ENCODE measurements at places on chromosomes 5 and 9.

DNA sequence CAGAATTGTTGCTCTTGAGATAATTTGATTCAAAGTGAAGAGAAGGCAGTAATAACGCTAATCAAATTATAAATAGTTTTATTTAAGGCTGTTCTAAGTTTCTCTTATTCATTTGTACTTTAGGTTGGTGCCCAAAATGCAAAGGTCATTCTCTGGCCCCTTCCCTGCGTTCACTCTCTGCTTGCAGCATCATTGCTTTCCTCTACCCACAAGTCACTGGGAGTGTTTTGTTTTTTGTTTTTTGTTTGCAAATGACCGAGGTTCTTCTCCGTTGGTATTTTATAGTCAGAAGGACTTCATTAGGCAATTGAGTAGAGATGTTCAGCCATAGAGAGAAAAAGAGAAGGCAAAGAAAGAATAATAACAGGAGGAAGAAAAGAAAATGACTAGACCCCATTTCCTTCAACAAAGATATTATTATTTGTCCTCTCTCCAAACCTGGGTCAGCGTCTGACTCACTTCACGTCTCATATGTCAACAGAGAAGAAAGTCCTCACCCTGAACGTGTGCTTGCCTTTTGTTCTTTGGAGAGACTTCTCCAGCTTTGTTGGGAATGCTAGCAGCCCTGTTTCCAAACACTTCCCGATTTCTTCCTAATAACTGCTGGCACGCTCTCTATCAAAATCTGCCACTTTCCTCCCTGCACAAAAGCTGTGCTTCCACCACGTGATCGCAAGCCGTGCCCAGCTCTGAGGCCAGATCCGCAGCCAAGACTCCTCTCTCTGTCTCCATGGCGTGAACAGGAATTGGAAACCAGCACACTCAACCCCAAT is 119.8 kb downstream of the EBF1 start:
- no peak for DNase-seq

GRCh38 chr9:126157826-126158587 is 168.6 kb upstream of the MVB12B start:
- DNase-seq = no peak

DNA sequence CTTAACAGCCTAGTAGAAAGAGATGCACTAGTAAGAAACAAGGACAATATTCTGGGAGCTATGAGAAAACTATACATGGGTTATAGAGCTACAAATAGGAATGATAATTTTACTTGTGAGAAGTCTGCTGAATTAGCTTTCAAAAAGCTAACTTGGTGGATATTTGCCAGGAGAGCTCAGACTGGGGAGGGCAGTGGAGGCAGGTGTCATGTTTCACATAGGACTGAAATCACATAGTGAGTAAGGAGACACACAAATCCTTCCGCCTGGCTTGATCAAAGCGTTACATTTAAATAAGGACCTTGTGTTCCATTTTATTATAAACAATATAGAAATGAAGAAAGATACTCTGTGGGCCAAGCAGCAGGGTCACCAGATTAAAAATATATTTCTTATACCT is 235.0 kb downstream of the ISL1 start:
- DNase-seq = no peak

- no peak for DNase-seq
Observed at GRCh38 chr5:177005619-177006264, 837 bp downstream of the UIMC1 start.

GRCh38 chr5:73998489-73998888 is 372.5 kb downstream of the ARHGEF28 start:
- DNase-seq = peak; percentile 54

- no peak for DNase-seq
Observed at GRCh38 chr9:105264380-105264779, 19.9 kb downstream of the SLC44A1 start.

DNA sequence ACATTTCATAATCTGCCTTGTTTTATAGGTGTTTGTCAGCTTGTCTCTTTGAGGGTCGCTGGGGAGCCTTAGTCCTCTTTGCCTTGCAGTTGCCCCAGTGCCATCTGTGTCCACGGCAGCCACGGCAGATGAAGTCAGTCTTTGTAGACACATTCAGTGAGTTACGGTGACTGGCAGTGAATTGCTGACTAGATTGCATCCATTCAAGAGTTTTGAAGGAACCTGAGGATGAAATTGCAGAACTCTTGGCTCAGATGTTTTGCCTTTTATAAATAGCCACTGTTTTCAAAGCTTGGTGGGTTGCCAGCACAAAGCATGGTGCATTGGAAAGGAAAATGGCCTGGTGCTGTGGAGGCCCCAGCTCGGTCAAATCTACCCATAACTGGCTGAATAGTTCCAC is 125.6 kb downstream of the TRIO start:
- DNase-seq = no peak

- DNase-seq = no peak
Observed at GRCh38 chr5:52776116-52776515, 11.6 kb upstream of the ITGA1 start.

- no peak for DNase-seq
Observed at GRCh38 chr5:73435759-73436534, 12.6 kb downstream of the FOXD1 start.

- DNase-seq = no peak
Observed at GRCh38 chr5:38846379-38847011, 683 bp downstream of the OSMR start.

DNA sequence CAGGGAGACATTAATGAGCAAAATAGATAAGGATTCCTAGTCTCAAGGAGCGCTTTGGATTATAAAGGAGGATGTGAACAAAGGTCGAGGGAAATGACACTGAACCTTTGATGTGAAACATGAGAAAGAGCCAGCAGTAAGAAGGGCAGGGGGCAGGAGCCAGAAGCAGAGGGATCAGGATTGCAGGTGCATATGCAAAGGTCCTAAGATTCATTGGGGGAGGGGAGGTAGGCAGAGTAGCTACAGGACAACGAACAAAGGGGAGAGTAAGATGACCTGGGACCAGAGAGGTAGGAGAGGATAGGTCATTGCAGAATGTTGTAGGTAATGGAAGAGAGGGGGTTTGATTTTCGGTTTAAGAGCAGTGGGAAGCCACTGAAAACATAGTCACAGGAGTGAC is 129.2 kb upstream of the TRPM3 start:
- DNase-seq = no peak

DNA sequence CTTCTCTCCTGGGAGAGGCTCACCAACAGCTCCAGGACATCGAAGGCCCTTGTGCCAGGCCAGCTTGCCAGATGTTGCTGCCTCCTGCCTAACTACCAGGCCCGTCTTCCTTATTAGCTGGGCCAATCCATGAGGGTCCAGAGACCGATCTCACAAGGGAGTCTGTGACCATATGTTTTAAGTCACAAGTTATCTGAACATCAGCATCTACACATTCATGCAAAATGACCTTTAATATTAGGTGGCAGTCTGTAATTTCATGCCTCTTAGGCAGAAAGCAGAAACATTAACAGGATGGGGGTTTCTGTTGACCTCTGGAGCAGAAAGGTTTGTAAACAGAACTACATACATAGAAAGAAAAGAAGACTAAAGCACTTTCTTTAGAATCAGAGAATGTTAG is 75.1 kb upstream of the SLC25A51 start:
- no peak for DNase-seq

- no peak for DNase-seq
Observed at GRCh38 chr5:171010086-171010485, 148.3 kb downstream of the RANBP17 start.

GRCh38 chr5:133297293-133297692 is 245.5 kb downstream of the HSPA4 start:
- no peak for DNase-seq

DNA sequence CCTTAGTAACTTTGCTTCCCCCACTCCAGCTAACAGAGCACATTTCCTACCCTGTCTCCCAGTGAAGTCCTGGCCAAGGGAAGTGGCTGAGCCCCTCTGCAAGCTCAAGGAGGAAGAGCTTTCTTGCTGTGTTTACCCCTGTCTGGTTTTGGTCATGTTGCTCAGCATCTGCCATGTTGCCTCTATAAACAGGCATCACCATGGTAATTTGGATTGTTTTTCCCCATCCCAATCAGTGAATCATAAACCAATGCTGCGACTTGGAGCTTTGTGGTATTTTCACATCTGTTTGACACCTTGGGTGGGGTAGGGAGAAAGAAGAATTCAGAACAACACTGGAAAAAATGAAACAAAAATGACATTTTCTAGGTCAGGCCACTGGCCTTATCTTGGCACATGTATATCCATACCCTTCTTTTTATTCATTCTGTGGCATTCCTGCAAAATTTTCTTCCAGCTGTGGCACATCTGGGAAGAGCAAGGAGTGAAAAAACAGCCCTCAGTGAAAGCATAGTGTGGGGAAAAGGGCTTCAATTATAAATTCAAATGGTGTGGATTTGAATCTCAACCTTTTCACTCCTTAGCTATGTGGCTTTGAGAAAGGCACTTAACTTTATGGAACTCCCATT is 42.5 kb downstream of the SLIT3 start:
- no peak for DNase-seq

- no peak for DNase-seq
Observed at GRCh38 chr9:30575691-30576090, 1808.8 kb upstream of the ACO1 start.

GRCh38 chr5:79076819-79077218 is 7.3 kb downstream of the BHMT2 start:
- no peak for DNase-seq

DNA sequence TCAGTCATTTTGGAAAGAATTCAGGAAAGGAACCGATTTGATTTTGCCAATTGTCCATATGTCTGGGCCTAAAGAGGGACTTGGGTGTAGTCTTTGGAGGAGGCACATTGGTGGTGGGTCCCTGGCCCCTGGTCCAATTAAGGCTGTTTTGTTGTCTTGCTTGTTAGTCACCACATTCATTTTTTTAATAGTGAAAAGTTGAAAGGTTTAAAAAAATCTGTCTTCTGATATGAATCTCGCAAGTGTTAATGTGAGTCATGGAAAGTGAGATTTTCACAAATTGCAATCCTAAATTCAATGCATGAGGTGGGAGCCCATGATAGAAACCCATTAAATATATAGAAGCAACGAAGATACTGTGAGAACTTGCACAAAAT is 165.9 kb upstream of the OTULINL start:
- no peak for DNase-seq

DNA sequence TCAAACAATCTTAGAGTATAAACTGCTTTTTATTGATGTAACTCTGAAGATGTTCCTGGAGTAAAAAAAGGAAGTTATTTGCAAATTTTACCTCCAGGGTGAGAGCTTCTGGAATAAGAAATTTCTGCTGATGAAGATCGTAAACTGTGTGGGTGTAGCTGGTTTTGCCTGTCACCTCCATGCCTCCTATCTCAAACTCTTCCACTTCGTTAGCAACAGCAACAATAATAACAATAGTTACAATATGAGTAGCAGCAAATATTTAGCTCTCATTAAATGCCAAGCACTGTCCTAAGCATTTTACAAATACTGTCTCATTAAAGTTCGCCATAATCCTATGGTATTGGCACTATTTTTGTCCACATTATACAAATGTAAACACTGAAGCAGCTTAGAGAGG is 57.9 kb downstream of the GCNT1 start:
- DNase-seq = no peak

DNA sequence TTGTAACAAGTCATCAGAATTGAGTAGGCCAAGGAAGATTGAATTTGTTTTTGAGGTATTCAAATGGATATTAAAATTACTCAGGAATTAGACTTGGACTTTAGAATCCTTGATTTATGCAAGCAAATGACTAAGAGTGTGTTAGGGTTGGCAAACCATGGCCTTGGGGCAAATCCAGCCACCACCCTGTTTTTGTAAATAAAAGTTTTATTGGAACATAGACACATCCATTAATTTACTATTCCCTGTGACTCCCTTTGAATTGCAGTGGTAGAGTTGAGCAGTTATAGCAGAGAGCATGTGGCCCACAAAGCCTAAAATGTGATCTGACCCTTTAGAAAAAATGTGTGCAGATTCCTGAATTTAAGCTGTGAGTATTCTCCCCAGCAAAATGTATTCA is 115.6 kb downstream of the WDR70 start:
- no peak for DNase-seq

- DNase-seq = peak; percentile 77
Observed at GRCh38 chr5:89315286-89316100, 432.5 kb upstream of the MEF2C start.

DNA sequence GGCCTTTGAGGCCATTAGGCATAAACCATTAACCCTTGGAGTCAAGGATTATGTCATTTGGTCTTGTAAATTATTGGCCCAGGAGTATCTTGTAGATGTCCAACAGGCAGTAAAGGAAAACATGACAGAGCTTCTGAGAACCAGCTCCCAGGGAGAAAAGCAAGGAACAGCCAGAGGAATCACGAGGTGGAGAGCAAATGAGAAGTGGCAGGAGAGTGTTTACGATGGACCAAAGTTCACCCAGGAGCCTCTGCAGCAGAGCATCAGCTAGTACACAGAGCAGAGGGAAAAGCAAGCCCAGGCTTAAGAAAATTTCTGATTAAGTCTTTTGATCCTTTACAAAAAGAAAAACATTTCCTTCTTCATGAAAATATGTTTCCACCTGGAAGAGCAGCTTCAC is 206.2 kb downstream of the NDUFS4 start:
- DNase-seq = no peak

- DNase-seq = no peak
Observed at GRCh38 chr5:134524272-134524825, 1.1 kb upstream of the JADE2 start.
